ENCODE measurements at places on chromosomes 6 and 20.

- DNase-seq = no peak
Measured at GRCh38 chr6:3455569-3456394, 1.1 kb downstream of the SLC22A23 start.

GRCh38 chr6:113825781-113826180 lies 31.4 kb upstream of the MARCKS start:
- no peak for DNase-seq

- DNase-seq = no peak
Measured at GRCh38 chr6:106745824-106746582, 116.6 kb downstream of the QRSL1 start.

DNA sequence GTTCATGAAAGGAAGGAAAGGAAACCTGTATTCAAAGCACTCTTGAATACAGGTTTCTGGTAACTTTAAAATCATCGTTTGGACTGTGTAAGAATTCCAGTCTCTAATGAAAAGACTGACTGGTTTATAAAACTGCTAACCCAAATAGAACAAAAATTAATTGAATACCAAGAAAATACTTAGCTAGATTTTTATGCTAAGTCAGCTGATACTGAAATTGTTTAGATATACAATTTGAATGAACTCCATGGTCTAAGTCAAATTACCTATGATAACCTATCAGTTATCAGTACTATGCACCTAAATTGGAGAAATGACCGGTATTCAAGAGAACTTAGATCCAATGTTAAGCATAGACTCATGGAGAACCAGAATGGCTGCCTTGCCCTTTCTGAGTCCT lies 338.3 kb downstream of the RNF144B start:
- DNase-seq = no peak

- DNase-seq = no peak
Measured at GRCh38 chr20:3739054-3739925, 6.8 kb downstream of the HSPA12B start.

- no peak for DNase-seq
Measured at GRCh38 chr20:16599257-16599656, 26.0 kb upstream of the KIF16B start.
